Fibroblast of lung (primary cell): ENCODE measurements at places on chromosomes 2 and 18.

- no peak for DNase-seq
Measured at GRCh38 chr2:119736021-119736420, 23.7 kb upstream of the PTPN4 start.

DNA sequence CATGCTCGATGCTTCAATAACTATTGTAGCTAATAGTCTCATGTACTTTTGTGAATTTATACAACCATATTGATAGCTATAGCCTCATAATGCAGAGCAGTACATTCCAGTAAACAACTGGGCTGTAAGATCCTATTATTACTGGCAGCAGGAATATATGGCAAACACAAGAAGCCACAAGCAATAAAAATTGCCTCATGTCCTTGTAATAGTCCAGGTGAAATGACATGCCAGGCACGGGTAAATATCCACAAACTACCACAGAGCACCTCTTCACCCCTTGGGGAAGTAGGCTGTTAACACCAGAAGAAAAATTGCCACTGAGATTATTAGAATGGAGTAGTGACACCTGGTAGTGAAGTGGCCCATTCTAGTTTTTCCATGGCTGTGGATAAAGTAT, 158.3 kb downstream of the MTX2 start:
- DNase-seq, result no peak

- no peak for DNase-seq
Measured at GRCh38 chr2:241532733-241533601, 24.6 kb upstream of the STK25 start.

- no peak for DNase-seq
Measured at GRCh38 chr2:225457482-225457881, 58.0 kb downstream of the NYAP2 start.

DNA sequence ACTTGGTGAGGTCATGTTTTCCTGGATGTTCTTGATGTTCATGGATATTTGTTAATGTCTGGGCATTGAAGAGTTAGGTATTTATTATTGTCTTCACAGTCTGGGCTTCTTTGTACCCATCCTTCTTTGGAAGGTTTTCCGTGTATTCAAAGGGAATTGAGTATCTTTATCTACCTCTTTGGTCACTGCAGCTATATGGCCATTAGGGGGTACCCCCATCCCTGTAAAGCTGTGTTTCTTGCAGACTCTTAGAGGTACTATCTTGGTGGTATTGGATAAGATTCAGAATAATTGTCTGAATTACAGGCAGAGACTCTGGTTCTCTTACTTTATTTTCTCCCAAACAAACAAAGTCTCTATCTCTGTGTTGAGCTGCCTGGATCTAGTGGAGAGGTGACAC, 401.6 kb upstream of the FSIP2 start:
- DNase-seq, result no peak

DNA sequence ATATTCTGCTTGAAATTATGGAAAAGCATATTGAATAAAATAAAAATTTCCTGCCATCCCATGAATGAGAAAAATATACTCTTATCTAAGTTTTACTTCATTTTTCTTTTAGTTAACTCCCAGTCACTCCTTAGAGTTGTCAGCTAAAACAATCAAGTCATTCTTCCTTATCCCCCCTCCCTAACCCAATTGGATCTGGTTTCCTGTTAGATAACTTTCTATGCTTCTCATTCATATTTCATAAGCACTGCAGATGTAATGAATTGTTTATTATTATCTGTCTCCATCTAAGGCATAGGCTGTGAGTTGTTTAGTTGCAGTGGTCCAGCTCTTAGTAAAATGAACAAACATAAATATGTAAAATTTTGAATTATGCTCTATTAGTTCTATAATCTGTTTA, 244.0 kb upstream of the GCFC2 start:
- no peak for DNase-seq

DNA sequence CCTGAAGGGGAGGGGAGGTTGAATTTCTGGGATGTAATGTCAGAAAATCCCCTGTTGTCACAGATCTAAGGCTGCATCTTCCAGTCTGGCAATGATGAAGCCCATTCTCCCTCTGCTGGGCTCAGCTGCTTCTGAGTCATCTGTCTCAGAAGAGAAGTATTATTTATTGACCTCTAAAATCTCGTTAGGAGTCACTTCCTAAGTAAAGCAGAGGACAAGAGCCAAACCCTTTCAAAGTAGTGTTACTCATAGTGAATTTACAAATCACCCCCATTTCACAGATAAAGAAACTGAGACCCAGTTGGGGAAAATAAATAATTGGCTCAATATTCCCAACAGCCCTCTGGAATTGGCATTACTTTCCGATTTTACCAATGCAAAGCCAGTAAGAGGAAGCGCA, 167.3 kb upstream of the SKOR2 start:
- DNase-seq, result no peak

DNA sequence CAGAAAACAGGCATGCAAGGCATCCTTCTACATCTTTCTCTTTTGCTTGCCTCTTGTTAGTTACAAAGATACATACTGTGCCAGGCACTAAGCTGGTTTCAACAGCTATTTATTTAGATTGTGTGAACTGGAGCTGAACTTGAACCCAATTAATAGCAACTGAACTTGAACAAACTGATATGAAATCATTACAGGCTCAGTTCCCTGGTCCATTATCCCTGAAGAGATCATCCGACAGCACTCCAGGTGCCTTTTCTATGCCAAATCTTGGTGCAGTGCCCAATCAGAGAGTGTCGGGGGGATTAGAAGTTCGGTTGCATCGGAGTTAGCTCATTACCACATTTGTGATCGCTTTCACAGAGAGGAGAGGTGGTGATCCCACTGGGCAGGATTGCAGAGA, 477.6 kb downstream of the PARD3B start:
- DNase-seq, result no peak

DNA sequence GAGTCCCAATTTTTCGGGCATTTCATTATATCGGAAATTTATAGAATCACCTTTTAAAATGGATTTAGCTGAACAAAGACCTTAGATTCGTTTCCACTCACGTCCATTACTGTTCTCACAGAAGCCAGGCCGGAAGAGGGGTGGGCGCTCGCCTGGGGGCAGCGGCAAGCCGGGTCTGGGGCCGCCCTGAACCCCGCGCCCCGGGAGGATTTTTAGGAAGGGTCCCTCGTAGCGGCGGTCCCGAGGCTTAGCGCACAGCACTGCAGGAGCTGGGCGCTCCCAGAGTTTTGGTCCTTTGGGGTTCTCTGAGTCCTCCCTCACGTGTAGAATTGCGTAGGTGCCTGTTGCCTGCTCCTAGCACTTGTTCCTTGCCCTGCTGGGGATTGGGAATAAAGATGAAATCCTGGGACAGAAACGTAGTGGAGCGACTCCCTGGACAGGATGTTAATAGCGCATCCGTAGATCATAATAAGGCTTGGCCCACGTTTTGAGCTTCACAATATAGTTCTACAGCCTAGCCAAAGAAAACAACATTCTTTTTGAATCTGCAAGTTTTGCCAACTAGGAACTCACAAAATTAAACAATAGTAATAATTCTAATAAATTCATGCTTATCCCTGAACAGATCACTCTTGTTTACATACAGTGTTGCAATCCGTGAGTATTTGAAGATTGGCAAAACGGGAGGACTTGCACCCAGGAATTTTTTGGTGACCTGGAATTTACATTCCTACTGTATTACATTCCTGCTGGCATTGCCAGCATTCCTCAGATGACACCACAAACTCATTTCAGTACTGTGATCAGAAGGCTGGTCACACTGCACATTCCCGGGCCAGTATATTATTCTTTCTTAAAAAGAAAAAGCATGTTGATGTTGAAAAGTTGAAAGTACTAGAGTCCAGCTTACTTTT, 875 bp downstream of the C18orf63 start:
- DNase-seq, result peak; percentile 81

- DNase-seq, result no peak
Measured at GRCh38 chr18:58341916-58342315, 287.0 kb downstream of the ALPK2 start.
